ENCODE measurements at places on chromosomes 2 and 18.

GRCh38 chr2:84556190-84556589, 39.9 kb downstream of the DNAH6 start:
- no peak for DNase-seq

DNA sequence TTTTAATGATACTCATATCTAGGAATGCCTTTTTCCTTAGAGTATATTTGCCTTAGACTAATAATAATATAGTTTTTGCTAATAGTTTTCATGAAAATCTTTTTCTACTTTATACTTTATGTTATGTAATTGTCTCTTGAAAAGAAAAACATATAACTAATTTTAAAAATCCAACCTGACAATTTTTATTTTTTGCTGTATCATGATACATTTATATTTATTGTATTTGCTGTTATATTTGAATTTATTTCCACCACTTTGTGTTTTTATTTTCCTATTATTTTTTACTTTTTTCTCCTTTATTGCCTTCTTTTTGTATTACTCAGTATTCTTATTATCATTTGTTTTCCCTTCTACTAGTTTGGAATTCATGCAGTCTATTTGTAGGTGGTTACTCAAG, 85.4 kb downstream of the MBD5 start:
- no peak for DNase-seq

- no peak for DNase-seq
These were observed 19.6 kb upstream of the IL1A start for GRCh38 chr2:112803691-112804521.

DNA sequence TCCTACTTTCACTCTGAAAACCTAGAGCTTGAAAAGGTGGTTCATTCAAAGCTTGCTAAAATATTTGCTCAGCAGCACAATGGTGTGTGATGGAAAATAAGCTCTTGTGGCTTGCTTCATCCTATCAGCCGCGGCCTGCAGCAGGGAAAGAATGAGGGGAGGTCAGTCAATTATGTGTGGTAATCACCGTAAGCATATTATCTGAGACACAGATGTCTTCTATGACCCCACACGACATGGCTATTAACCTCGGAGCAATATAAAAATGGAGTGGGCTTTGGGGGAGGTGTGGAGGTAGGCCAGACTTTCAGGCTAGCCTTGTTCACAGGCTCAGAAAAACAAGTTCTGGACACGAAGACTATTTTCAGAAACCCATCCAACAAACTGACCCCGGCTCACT, 98.4 kb upstream of the SIX3 start:
- DNase-seq, result no peak

DNA sequence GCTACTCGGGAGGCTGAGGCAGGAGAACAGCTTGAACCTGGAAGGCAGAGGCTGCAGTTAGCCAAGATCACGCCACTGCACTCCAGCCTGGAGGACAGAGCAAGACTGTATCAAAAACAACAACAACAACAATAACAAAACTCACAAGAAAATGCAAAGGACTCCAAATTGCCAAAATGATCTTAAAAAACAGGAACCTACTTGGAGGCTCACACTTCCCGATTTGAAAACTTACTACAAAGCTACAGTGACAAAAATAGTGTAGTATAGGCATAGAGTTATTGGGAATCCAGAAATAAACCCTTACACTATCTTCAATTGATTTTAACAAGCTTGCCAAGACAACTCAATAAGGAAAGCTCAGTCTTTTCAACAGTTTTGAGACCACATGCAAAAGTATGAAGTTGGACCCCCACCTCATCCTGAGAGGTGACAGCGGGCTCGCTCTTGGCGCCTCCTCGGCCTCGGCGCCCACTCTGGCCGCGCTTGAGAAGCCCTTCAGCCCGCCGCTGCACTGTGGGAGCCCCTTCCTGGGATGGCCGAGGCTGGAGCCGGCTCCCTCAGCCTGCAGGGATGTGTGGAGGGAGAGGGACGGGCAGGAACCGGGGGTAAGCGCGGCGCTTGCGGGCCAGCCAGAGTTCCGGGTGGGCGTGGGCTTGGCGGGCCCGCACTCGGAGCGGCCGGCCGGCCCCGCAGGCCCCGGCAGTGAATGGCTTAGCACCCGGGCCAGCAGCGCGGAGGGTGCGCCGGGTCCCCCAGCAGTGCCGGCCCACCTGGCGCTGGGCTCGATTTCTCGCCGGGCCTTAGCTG, 18.3 kb upstream of the ACVR2A start:
- DNase-seq, result no peak

- DNase-seq, result no peak
These were observed 19.9 kb upstream of the SCYGR1 start for GRCh38 chr2:227407591-227408151.

DNA sequence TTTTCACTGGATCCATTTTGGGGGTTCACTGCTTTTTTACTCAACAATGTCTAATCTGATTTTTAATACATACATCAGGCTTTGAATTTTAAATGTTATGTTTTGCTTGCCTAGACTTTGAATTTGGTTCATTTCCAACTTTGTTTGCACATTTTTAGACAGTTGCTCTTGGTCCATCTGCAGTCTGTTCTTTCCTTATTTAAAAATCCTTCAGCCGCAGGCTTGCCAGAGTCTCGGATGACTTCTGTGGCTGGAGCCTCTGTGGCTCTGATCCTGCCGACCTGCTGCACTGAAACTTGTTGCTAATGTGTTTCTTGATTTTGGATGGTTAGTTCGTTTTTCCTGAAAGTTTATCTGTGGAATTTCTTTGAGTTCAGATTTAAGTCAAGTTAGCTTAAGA, 172.0 kb upstream of the ALKAL2 start:
- no peak for DNase-seq

DNA sequence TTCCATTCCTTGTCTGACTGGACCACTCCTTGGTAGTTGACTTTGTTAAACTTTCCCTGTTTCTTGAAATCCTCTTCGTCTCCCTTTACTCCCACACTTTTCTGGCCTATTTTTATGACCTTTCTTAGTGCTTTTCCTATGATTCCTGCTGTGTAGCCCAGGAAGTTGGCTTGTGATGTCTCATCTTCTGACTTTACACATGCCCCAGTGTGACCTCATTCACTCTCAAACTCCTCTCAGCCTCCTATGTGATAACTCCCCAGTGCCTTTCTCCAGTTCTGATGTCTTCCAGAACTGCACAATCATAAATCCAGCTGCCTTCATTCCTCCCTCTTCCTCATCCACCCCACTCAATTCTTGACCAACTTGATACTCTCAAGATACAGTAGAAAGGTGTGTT, 407.6 kb downstream of the TGIF1 start:
- DNase-seq, result no peak

GRCh38 chr2:102238039-102238756, 51.4 kb downstream of the IL1RL2 start:
- DNase-seq, result no peak

DNA sequence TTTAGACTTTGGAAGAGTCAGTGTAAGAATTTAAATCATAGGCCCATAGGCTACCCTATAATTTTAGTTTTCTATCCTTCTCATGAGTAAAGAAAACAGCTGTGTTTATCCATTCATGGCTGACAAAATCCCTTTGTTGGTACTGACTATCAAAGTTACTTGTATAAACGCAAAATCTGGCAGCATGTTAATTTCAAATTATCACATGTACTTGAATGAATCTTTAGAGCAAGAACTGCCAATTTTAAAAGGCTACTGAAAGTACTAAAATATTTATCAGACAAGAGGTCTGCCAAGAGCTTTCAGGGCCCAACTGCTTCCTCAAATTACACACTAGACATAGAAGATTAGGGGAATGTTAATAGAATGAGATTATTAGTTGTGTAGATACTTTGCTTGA, 66.6 kb downstream of the MYL12B start:
- no peak for DNase-seq

DNA sequence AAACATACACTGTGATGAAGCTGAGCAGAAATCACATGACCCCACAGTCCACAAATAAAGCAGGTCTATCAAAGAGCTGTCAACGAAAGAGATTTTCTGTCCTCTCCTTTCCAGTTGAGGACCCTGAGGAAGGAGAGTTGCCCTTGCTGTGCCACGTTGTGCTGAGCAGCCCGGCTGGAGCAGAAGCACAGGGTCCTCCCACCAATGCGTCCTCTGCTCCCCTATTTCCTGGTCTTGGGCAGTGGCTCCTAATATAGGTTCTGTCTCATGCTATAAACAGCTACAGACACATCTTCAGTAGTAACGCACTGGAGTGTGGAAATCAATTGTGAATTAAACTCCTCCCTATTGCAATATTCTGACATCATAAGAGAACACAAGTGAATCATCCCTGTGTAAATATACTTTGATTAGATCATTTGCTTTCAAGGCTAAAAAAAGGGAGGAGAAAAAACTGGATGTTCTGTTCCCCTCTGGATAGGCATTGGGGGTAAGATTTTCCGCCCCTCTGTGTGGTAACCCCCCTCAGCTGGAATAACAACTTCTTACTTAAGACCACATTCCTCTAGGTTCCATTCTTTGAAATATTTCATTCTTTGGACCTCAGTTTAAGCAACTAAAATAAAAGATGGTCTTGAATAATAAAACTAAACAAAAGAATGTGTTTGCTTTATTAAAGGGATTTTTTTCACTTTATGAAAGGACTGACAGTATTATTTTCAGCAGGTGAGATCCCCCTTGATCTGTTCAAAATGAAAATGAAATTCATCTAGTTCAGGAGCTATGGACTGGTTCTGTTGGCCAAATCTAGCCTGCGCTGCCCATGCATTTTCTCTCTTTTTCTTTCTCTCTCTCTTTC, 8.3 kb upstream of the RHOB start:
- no peak for DNase-seq

DNA sequence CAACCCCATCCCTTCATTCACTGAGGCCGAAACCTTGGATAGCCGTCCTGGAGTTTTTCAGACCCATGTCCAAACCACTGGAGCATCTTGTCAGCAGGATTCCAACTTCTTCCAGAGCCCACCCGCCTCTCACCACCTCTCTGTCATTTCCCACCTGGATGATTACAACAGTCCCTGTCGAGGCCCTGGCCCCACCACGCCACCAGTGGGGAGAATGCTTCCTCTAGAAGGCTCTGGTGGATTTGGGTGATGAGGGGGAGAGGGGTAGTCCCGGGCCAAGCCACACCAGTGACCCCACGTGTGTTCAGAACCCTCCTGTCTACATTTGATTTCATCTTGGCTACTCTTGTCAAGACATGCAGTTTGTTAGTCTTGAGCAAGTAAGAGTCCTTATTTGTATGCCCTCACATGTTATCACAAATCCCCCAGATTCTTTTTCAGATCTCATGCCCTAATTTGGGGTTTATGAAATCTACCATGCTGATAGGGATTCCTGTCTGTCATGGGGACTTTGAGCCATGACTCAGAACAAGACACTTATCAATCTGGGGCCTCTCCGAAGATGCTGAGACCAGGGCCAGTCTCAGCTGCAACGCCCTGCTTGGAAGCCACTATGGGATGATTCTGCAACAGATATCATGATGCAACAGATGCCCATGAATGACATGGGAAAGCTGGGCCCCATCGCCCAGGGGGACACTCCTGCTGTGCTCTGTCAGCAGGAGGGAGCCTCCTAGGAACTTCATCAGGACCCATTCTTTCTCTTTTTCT, 186.1 kb downstream of the ZFP36L2 start:
- no peak for DNase-seq

DNA sequence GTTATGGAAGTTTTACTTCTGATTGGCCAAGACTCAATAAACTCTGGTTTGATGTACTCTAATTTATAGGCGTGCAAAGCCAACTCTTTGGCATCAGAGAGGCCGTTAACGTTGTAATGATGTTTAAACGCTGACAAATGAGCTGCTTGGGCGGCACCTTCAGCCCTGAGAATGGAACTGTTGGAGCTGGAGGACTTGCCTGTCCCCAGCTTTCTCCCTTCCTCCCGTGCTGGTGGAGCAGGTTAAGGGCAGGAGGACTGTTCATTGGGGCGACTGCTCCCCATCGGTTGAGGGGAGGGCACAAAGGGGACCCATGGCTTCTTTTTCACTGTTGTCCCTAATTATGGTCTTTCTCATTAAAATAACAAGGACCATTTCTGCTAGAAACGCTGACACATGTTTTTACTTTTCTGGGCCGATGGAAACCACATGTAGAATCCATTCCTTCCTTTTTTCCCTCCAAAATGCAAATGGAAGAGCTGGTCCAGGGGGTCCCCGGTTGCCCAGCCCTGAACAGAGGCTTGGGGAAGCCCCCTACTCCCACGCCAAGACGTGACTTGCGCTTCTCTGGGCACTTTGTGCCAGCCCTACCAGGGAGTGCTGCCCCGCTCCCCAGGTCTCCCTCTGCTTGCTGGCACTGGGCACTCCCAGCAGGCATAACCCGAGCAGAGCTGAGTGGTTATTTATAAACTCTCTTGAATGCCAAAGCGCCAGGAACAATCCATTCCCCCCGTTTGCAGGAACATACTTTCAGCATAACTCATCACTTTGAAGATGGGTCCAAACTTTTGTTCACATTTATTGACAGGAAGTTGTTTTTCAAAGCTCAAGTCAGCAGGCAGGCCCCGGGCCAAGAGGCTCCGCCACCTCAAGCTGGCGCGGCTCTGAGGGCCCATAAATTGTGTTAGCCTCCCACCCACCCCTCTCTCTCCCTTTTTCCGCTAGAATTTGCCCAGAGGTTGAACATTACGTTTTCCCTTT, 170.1 kb downstream of the ASB1 start:
- DNase-seq, result no peak

DNA sequence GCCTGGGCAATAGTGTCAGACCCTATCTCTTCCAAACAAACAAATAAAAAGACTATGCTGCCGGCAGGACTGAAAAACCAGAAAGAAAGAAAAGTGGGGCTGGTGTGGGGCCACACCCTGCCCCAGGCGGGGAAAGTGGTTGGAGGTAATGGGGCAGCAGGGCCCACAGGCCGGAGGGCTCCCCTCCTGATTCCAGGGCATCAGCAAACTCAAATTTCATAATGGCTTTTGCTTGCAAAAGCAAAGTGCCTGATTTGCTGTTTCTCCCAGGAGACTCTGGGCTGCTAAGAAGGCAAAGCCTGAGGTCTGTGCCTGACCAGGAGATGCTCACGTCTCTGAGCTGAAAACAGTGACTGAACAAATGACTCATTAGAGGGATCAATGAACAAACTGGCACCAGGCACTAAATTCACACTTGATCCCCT, 121.9 kb downstream of the HDAC4 start:
- no peak for DNase-seq

GRCh38 chr2:7819850-7820249, 862.0 kb upstream of the ID2 start:
- DNase-seq, result no peak

DNA sequence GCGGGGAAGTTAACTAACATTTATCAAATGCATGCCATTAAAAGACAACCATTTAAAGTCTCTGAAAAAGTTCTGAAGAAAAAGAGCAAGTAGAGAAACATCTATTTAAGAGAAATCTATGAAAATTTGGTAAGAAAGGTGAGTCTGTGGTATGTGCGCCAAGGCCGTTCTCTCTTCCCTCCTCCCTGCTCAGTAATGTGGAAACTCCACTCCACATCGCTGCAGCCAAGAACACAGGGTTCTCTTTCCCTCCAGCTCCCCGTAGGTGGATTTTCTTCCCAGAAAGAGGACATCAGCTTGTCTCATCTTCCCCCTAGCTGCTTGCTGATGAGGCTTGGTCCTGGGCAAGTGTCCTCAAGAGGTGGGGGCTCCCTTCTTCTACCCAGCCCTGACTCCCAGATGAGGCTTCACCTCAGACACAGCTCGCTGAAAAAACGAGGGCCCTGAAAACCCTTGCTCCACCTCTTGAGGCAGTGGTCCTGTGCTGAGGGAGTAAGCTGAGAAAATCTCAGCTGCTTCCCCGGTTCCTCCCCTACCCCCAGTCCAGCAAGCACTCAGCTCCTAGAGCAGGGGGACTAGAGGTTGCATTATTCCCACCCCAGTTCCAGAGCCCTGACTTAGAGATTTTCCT, 45.8 kb upstream of the PTPRM start:
- DNase-seq, result no peak

- DNase-seq, result no peak
These were observed 45.9 kb upstream of the ATP5MC3 start for GRCh38 chr2:175227393-175227792.
